Stimulated activated CD8-positive, alpha-beta memory T cell treated with anti-CD3 and anti-CD28 coated beads, Interleukin-2, amount 100 ng/mL, for 1 hour (primary cell): ENCODE measurements at places on chromosomes 1 and 21.

- DNase-seq: no peak
Measured at GRCh38 chr1:98860329-98860728, 144.3 kb downstream of the PLPPR5 start.

- DNase-seq: no peak
Measured at GRCh38 chr1:68644504-68644903, 147.6 kb upstream of the DEPDC1 start.

DNA sequence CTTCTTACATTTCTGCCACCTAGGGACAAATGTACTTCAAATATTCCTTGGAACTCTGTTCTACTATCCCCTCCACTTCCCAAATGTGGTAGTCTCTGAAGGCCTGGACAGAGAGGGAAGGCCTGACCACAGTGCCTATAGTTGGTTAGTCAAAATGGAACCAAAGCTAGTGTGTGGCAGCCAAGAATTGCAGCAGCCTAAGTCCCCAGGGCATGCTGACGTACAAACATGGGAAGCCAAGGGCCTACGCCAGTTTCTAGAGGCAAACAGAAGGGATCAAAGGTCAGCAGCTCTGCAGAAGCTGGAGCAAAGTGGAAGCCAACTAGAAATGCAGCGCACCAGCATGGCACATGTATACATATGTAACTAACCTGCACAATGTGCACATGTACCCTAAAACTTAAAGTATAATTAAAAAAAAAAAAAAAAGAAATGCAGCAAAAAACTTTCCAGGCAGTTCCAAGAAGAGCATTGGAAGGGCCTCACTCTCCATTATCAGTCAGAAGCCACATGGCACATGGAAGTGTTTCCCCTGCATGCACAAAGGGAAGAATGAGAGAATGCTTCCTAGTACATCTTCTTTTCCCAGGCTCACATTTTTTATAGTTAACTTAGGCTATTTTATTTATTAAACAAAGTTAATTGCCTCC is 39.4 kb upstream of the GADD45A start:
- no peak for DNase-seq

- DNase-seq: no peak
Measured at GRCh38 chr1:180964595-180964994, 51.9 kb downstream of the KIAA1614 start.

DNA sequence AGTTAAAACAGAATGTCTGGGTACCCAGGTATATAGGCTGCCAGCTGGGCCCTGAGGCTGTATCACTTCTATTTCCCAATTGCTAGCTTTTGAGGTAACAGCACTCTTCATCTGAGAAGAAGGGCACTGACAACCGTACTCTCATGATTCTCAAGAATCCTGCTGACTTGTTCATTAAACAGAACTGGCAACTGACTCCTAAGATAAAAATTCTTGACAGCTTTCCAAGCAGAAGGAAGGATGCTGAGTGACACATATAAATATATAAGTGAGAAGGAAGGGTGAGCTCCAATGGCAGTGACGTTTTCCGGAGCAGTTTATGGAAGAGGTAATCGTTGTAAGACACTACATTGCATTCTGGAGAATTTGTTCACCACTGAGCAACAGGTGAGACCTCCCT is 48.1 kb upstream of the NRIP1 start:
- no peak for DNase-seq

GRCh38 chr1:154553056-154554030 is 5.1 kb downstream of the UBE2Q1 start:
- no peak for DNase-seq
